GM12865 (cell line): ENCODE measurements at places on chromosomes 3 and 15.

GRCh38 chr3:41661796-41662195 lies 300.1 kb downstream of the ULK4 start:
- no peak for DNase-seq

GRCh38 chr3:22671848-22672247 lies 531.3 kb upstream of the UBE2E2 start:
- DNase-seq, result no peak

DNA sequence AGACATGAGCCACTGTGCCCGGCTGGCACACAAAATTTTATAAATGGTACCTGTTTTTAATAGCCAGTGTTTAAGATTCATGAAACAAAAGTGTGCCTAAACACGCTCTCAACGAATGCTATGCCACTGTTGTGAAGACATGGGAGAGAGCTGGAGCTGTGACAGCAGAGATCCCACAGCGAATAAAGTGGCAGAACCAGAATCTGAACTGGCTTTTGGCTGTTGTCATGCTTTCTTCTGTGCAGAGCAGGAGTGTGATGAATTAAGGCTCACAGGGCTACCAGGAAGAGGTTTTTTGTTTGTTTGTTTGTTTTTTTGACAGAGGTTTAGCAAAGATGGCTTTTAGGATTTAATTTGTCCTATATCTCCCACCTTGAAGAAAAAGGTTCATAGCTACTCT lies 14.5 kb downstream of the PTPRG start:
- no peak for DNase-seq

DNA sequence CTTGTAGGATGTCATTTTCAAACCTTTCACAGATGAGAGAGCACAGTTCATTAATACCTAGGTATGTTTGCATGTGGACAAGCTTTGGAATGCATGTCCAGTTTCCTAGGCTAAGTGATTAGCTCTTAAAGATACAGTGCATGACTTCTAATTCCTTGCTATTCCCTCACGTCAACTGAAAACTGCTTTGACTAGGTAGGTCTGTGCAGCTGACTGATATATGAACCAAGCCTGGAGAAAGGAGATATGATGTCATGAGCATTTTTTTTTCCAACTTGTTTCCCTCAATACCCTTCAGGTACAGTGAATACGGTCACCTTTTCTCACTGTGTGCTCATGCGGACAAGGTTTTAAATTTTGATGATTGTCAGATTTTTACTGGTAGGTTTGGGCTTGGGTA lies 41.6 kb upstream of the TASOR start:
- peak; percentile 17 for DNase-seq

DNA sequence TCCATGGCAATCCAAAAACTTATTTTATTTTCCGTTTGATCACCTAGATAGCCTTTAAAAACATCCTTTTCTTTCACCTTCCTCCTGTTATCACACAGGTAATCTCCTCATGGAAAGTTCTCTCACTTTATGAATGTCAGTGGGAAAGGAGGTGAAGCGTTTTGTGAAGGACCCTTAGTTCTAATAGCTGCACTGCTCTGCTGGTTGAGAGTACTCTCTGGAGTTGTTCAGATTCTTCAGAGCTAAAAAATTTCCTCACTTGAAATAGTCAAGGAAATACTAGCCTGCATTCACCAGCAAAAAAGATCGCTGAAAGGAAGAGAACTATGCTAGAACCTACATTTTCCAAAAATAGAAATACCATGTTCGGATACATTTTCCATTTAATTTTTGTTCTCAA lies 934.9 kb downstream of the VGLL3 start:
- DNase-seq, result no peak

GRCh38 chr15:43769584-43770228 lies 7.1 kb downstream of the ELL3 start:
- peak; percentile 68 for DNase-seq

- no peak for DNase-seq
These were observed at the start of gene CHRM5 for GRCh38 chr15:33968224-33968623. TSS of gene CHRM5 (plus strand) at chr15:33968497. CDS start at chr15:34062718, 94,221 bp downstream.

- DNase-seq, result peak; percentile 71
These were observed 128.9 kb downstream of the KLF13 start for GRCh38 chr15:31455499-31455898.

DNA sequence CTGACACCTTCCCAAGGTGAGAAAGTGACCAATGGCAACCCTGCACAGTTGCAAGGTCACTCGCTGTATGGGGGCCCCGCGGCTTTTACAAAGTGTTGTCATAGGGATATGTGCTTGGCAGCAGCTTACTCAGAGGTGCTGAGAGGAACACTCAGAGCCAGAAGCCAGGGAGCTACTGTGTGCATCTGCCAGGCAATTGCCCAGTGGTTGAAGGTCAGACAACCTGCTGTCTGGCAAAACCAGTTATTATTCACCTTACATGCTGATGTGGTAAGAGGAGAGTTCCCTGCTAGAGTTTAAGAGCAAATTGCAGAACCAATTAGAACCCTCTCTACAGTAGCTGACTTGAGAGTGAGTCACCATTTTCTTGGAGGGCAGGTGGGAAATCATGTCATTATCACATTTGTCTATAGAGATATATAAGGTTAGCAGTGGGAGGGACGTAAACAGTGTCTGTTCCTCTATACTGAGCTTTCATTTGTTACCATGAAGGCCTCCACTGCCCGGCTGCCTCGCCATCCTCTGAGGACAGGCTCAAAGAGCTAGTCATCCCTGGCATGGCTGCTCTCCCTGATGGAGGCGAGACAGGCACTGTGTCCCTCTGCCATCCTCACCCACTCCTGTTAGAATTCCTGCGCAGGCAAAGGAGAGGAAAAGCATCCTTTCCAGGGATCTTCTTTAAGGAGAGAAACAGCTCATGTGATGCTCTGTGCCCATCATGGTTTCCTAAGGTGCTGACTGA lies 274.4 kb downstream of the PLCL2 start:
- no peak for DNase-seq

- DNase-seq, result peak; percentile 53
These were observed 25.2 kb downstream of the GOLGA6D start for GRCh38 chr15:75307778-75308390.

GRCh38 chr3:69011096-69011730 lies 2.3 kb downstream of the EOGT start:
- no peak for DNase-seq

DNA sequence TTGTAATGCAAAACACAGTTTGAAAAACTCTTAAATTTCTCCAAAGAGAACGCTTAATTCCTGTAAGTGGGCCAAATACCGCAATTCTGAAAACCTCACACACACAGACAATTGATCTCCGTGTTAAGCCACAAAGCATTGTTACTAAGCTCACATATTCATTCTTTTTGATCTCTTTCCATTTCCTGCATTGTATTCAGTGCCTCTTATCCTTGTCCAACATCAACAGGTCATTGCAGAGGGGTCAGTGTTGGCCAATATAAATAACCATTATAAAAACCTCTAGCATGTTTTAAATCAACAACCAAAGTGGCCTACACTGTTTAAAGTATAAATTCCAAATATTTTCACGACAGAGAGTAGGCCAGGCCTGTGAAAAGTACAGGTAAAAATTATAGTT lies 171.1 kb downstream of the PDZRN3 start:
- no peak for DNase-seq

GRCh38 chr15:83510001-83510400 lies 62.9 kb downstream of the SH3GL3 start:
- no peak for DNase-seq

- no peak for DNase-seq
These were observed 708.7 kb downstream of the VGLL3 start for GRCh38 chr3:86282106-86282787.

GRCh38 chr3:135760581-135760980 lies 204.9 kb upstream of the PPP2R3A start:
- DNase-seq, result no peak

DNA sequence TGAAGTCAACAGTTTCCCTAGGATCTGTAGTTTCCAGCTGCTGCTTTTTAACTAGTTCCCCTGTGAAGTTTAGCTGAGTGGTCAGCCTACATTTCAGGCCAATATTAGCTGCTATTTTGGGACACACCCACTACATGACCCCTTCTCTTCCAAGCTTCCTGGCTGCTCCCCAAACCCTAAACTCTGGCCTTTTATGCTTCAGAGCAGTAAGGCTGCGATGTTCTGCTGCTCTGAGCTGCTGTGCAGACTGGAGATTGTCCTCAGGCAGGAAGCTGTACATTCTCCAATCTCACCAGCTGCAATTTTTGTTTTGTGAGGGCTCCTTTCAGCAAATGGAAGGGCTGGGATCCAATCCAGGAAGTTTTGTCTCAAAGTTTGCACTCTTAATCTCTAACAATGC lies 48.0 kb upstream of the WDR72 start:
- no peak for DNase-seq

GRCh38 chr3:56775838-56776555 lies 25.8 kb downstream of the ARHGEF3 start:
- no peak for DNase-seq

- peak; percentile 69 for DNase-seq
These were observed 2.3 kb downstream of the FBXL22 start for GRCh38 chr15:63599401-63600000.

GRCh38 chr15:72229076-72229946 lies 1.7 kb downstream of the PKM start:
- peak; percentile 75 for DNase-seq

- no peak for DNase-seq
These were observed 119.2 kb downstream of the SHQ1 start for GRCh38 chr3:72728958-72729467.

DNA sequence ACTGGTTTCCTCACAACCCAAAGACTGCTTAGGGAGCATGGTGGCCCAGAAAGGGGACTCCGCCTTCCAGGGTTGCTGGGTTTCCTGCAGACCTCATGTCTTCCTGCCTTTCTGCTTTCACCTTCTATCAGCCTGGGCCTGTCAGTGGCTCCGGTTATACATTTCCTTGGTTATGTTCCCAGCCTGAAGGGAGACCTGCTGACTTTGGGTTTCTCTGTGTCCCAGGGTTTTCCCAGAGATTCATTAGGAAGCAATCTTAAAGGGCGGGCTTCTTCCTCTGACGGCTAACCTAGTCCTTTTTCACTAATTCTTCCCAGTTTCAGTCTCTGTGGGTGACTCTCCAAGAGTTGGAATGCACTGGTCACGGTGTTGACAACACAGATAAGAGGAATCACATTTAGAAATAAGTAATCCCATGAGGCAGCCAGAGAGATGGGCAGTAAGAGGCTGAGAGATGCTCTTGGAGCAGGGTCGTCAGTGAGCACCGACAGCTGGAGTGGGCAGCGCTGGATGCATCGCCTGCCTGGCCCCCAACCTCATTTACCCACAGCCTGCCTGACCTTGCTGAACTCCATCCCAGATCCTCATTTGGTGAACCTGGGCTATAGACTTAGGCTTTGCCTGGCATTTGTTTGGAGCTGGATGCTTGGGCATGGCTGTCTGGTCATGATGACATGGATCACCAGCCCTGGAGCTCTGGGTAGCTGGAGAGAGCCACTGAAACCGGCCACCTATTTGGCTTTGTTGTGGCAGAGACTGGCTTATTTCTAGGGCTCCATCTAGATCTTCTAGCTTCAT lies 10.0 kb upstream of the EHD4 start:
- no peak for DNase-seq

DNA sequence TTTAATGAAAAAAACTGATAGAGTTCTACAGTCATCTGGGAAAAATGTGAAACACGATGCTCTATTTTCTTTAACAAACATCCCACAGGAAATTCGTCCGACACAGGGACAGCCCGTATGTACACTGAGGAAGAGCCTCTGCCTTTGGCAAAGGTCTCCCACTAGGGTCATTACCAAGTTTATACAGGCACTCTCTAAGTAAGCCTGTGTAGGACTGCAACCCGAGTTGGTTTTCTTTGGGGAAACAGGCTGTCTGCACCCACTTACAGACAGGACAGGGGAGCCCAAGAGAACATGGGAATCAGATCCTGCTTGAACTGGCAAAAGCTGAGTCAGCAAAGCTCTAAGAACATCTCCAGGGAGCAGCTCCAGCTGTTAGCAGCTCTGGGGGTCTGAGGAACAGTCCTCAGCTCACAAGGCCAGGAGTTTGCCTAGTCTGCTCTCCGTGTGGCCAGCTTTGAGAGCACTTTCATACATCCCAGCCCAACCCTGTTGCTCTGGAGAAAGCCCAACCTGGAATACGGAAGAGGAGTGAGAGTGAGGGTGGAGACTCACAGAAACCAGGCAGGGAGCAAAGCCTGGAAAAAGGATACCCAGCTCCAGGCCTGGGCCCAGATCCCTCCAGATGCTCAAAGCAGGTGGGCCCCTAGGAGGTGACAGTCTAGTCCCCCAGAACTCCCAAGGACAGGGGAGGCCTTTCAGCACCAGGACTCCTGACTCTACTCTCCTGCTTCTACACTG lies 1.9 kb downstream of the TBC1D2B start:
- DNase-seq, result no peak

DNA sequence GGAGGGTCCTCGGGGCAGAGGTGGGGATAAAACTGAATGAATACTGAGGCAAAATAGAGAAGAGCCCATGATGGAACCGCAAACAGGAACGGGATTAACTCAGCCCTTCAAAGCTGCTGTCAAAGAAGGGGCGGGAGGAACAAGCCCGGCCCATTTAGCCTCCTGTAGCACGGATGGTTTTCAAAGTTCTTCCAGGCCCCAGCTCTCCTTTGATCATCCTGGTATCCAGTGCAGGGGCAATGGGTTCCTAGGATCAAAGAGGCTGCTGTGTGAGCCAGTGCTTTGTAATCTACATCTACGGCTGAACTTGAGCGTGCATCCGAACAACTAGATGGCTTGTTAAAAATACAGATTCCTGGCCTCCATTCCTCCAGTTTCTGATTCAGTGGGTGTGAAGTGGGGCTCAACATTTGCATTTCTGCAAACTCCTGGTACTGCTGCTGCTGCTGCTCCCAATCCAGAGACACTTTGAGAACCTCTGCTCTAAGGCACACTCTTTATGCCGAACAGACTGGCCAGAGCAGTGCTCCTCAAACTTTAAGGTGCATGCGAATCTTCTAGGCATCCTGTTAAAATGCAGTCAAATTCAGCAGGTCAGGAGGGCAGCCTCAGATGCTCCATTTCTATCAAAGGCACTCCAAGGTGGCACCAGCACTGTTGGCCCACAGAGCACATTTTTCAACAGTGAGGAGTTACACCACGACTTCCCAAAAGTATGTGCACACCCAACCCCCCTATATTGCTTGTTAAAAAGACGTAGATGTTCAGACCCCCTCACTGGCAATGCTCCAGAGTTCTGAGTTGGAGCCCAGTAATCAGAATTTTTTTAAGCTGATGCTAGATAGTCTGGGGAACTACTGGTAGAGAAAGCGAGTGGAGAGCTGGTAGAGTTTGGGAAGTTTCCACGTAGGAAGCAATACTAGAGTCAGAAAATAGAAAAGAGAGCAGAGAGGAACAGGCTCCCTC lies 5.6 kb downstream of the GALNT15 start:
- no peak for DNase-seq

- DNase-seq, result no peak
These were observed 8.5 kb downstream of the EOMES start for GRCh38 chr3:27713435-27714145.

GRCh38 chr3:53956586-53956985 lies 64.9 kb upstream of the SELENOK start:
- no peak for DNase-seq

- DNase-seq, result no peak
These were observed 328.7 kb downstream of the ZBBX start for GRCh38 chr3:167051421-167051820.

DNA sequence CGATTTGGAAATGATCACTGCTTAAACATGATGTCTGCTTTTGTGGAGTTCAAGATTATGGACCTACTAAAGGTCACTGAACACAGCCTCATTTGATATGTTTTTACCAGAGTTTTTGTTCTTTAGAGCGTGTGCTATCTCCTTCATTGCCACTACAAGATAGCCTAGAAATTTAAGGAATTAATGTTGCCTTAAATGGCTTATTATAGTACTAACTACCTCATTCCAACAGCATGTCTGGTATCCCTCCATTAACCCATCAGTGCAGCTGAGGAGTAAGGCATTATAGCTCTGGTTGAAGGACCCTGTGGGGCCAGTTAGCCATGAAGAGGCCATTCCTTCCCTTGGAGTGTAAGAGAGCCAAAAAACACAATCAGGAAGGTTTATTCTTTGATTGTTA lies 2.3 kb upstream of the FAM43A start:
- DNase-seq, result no peak
